ENCODE measurements at places on chromosomes 11 and 22.

GRCh38 chr22:19815093-19815822, 39.4 kb downstream of the GNB1L start:
- no peak for DNase-seq

GRCh38 chr11:18022419-18022818, 9.6 kb upstream of the SERGEF start:
- DNase-seq = no peak

DNA sequence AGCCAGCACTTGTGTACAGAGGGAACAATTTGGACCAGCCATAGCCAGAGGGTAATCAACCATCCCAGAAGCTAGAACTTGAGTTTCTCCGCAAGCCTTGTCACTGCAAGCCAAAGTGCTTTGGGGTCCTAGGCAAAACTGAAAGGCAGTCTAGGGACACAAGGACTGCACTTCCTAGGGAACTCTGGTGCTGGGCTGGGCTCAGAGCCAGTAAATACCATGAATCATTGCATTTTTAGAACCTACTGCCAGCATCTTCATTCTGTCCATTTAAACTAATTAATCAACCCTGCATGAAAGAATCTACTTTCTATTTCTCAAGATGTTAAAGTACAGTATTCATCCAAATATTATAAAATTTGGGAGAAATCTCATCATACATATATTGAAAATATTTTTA, 20.0 kb downstream of the PATE3 start:
- DNase-seq = no peak

DNA sequence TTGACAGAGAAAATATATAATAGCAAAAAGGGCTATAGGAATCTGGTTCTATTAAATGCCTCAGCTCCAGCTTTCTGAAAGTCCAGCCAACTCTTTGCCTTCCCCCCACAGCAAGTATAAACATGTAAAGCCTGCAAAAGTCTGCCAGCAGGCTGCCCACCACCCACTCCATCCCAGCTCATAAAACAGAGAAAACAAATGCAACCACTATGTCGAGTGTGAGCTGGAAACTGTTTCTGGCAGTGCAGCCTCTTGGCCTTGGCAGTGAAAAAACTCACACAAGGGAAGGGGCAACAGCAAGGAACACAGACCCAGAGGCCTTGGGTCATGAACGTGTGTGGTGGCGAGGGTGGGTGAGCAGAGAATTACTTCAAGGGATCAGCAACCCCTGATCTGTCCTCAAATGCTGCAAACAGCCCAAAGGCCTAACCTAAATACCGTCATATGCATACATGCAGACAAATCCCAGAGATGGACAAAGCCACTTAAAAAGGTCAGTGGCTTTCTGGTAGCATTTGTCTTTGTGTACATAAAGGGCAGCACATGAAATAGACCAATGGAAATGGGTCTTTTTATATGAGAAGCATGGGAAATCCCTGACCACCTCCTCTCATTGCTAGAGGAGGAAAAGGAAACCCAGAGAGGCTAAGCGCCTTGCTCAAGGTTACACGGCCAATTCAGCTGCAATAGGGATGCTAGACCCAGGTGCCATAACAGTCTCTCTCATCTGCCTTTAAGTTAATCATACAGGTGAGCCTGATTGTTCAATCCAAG, 74.8 kb downstream of the NAT10 start:
- no peak for DNase-seq

- no peak for DNase-seq
These were observed 6.4 kb downstream of the PRAME start for GRCh38 chr22:22552630-22553029.

- DNase-seq = no peak
These were observed 12.6 kb downstream of the JAML start for GRCh38 chr11:118212131-118212725.

- DNase-seq = no peak
These were observed 14.1 kb upstream of the KCNQ1OT1 start for GRCh38 chr11:2713661-2714462.

DNA sequence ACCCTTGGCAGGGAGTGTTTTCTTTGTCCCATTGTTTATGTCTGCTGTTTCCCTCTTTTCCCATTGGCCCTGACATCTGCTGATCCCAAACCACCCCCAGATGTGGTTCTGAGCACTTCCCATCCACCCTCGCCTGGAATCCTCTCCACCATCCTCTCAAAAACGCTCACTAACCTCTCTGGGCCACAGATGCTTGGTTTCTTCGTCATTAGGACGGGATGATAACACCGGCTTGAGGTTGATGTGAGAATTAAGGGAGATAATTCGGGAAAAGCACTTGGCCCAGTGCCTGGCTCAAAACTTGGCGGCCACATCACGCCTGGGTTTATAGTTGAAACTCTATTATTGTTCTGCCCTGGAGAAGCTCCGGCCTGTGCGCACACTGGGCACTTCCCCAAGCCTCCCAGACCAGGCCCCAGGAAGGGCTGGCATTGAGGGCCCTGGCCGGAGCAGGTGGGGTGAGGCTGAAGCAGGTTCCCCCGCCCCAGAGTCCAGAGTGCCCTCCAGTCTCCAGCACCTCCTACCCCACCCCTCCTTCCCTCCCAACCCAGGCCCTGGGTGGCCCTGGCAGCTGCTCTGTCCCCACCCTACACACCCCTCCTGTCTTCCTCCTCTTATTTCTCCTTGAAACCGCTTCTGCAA, 63.7 kb downstream of the CYTH4 start:
- DNase-seq = no peak

GRCh38 chr22:35445933-35446332, 46.0 kb downstream of the MCM5 start:
- no peak for DNase-seq

GRCh38 chr11:66853242-66854229, 3.3 kb upstream of the LRFN4 start:
- no peak for DNase-seq

GRCh38 chr11:25900814-25901213, 431.1 kb upstream of the ANO3 start:
- DNase-seq = no peak

- no peak for DNase-seq
These were observed 32.2 kb downstream of the ART5 start for GRCh38 chr11:3609416-3610265.

DNA sequence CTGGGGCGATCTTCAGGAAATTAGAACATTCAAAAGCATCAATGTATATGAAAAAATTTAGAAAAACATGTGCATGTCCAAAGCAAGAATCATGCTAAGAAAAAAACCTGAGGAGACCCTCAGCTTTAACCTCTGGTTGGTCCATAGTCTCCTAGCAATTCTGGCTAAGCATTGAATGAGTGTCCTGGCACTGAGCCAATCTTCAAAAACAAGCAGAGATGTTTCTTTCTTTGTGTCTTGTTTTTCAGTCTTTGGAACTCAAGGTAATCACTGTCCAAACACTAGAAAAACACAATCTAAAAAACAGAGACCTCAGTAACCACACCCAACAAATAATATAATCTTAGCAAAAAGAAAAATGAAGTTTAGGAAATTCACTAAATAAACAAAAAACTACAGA, 205.4 kb upstream of the CARD18 start:
- no peak for DNase-seq

DNA sequence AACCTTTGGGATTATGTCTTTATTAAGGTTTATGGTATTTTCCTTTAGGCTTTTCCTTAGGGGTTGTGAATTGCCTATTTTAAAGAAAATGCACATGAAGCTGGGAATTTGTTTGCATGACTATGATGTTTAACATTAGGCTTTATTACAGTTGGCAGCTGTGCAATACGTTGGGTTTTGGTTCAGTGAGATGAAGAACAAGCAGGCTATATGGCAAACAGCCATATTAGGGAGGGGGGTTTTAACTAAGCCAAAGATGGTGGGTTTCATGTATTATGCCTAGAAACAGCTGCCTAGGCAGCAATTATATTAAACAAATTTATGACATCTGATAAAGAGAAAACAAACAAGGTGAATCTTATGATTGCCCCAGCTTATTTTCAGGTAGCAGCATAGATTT, 880.8 kb downstream of the FAM181B start:
- DNase-seq = no peak

- DNase-seq = no peak
These were observed 35.9 kb downstream of the MMP27 start for GRCh38 chr11:102669664-102670063.

GRCh38 chr11:64306563-64306875, 1.2 kb downstream of the ESRRA start:
- no peak for DNase-seq

GRCh38 chr11:1628506-1629325, 859 bp upstream of the KRTAP5-5 start:
- DNase-seq = peak; percentile 41

DNA sequence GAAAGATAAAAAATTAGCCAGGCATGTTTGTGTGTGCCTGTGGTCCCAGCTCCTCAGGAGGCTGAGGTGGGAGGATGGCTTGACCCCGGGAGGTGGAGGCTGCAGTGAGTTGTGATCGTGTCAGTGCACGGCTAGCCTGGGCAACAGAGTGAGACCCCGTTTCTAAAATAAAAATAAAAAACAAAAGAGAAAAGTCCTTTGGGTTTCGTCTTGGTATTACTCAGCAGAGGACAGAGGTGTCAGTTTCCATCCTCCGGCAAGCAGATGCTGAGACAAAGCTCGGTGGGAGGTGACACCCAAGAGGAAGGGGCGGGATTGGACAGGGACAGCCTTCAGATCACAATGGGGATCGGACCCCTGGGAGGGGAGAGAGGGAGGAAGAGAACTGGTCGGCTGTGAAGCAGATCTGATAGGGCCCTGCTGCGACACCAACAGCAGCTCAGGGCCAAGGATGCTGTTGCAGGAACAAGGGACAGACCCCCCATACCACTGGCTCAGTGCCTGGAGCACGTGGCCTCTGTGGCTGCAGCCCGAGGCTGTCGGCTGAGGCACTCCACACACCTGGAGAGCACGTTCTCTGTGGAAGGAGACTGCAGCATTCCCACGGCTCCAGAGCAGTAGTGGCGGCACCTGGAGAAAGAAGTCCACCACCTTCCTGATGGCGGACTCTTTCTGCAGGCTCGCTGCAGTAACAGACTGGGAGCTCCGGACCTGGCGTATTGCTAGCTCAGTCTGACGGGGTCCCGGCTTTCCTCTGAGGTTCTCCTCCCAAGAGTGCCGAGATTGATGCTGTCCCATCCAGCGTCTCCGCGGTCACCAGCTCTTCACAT, 5.2 kb upstream of the BID start:
- no peak for DNase-seq

DNA sequence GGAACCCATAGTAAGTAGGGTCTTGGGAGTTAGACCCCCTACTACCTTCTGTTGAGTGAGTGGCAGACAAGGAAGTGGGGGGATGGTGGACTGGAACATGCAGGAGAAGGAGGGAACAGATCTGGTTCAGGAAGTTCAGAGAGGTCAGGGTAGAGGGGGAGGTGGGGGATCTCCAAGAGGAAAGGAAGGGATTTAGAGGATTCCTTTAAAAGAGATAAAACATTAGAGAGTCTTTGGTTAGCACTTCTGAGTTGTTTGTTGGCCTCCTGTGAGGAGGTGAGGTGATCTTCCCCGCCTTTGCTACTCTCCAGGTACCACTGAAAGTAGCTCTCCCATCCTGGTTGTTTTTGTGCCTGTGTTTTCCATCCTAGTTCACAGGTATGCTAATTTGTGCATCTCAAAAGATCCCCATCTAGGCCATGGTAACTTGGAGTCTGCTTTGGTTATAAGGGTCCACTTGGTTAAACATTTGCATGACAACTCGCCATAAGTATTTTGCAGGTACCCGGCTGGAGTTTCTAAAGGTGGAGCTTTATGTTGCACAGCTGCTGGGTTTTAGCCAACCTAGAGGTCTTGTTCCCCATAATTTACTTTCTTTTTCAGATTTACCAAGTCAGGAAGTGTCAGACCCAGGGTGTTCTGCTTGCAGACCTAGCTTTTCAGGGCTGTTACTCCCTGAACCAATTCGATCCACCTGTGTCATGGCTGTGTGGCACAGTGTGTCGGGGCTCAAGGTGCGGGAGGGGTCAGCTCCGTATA, 79.3 kb upstream of the SORL1 start:
- DNase-seq = no peak

DNA sequence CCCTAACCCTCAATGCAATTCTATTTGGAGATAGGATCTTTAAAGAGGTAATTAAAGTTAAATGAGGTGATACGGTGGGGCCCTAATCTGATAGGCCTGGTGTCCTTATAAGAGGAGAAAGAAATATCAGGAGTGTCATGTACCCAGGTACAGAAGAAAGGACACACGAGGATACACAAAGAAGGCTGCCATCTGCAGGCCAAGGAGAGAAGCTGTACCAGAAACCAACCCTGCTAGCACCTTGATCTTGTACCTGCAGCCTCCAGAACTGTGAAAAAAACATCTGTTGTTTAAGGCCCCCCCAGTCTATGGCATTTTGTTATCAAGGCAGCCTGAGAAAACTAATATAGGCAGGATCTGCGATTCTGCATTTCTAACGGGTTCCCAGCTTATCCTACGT, 44.2 kb downstream of the FBXO7 start:
- DNase-seq = no peak

DNA sequence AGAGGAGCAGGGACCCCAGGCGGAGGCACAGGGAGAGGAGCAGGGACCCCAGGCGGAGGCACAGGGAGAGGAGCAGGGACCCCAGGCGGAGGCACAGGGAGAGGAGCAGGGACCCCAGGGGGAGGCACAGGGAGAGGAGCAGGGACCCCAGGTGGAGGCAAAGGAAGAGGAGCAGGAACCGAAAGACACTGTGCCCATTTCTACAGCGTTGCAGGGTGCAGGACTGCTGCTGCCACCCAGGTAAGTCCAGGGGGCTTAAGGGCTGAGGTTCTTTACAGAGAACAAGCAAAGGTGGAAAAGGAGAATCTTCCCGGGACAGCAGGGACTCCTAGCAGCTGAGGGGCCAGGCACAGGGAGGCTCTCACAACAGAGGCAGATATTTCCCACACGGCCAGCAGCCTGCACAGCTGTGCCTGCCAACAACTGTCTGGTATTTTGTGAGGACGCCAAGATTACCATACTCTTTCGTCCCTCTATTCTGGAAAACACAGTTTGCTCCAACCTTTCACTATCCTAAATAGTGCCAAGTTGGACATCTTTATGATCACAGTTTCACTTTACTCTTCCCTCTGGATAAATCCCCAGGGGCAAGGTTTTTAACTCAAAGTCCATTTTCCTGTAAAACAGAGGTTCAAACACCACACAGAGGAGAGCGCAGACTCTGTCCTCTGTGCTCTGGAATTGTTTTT, 39.4 kb downstream of the SHANK2 start:
- DNase-seq = no peak

DNA sequence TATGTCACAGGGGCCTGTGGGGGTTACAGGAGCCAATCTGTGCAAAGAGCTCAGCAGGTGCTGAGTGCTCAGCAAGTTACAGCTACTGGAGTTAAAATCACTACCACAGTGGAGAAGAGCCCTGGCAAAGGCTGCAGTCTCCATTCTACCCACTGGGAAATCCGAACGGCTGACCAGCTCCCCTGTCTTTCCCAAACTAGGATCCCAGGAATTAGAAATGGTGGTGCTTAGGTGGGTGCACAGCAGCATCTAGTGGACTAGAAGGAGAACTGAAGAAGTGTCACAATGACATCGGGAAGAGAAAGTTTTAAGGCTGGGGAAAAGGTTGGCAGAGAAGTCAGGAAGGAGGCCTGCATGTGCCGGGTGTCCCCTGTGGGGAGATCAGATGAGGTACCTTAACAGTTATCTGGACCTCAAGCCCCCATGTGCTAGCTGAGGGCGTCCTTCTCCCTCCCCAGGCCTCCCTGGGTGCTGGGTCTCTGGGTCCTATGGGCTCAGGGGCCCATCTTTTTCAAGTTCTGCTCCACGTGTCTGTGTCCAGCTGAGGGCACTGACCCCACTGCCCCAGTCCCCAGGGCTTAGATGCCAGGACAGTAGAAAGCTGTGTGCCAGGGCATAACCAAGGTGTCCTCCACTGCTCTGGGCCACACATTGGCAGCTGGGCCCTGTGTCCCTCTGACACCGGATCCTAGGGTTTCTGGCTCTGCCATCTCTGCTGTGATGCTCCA, 1.9 kb downstream of the PIWIL3 start:
- DNase-seq = no peak

GRCh38 chr11:119795231-119795630, 66.2 kb upstream of the NECTIN1 start:
- no peak for DNase-seq

Data from T-helper 2 cell (primary cell).